Activated T-helper 17 cell treated with anti-CD3 and anti-CD28 coated beads, Interleukin-2, amount 50 U/mL, for 72 hours (primary cell): ENCODE measurements at places on chromosomes 4 and X.
A peak's percentile ranks its signal among the peaks of the same experiment; 100 is the strongest.

GRCh38 chrX:136714626-136715599 is 65.8 kb downstream of the ARHGEF6 start:
- ATAC-seq: peak; percentile 54

DNA sequence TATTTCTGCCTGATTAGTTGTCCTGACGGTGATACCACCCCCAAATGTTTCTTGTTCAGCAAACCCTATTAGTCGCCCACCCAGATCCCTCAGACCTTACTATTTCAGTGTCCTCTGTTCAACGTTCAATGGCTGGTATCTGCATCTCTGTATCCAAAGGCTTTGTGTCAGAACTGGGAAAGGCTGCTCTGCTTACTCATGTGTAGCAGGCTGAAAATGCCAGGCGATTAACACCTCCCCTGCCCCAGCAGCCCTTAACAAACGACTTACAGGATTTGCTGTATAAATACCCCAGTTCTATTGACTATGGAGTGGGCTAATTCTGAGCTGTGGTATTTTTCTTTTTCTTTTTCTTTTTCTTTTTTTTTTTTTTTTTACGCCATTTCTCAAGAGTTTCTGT is 415.0 kb downstream of the ZNF674 start:
- no peak for ATAC-seq

DNA sequence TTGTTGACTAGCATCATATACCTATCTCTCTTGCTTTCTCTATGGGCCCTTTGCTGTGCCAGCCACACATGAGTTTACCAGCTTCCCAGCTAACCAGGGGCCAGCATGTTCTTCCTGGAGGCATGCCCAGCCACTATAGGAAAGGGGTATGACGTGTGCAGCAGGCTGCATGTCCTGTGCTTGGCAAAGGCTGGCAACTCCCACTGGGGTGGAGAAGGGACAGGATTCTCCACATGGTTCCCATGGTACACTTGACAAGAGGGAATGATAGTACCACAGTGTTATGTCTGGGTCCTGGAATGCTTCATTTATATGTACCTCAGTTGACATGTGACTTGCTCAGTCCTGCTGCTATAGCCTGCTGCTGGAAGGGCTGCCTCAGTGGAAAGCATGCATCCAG is 78.8 kb downstream of the TMEM164 start:
- ATAC-seq: no peak

GRCh38 chr4:6674500-6675149 is 19.1 kb upstream of the S100P start:
- peak; percentile 68 for ATAC-seq

DNA sequence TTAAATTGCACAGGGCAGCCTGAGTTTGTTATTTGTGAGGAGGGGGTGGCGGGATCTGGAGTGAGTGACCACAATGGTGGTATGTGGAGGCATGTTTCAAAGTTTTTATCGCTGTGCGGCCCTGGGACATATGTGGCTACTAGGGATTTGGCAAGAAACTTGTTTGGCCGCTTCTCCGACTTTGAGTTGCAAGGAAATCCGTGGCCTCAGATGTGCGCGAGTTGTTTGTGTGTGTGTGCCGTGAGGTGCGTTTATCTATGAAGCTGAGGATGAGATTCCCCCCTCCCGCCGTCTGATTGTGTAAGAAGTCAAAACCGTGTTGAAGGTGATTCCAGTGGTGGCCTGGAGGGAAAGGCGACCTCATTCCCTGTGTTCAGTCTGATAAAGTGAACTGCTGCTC is 1.4 kb downstream of the JADE3 start:
- ATAC-seq: no peak

GRCh38 chr4:33696041-33696440 is 2548.3 kb downstream of the ARAP2 start:
- no peak for ATAC-seq

GRCh38 chrX:71269801-71270395 is 13.5 kb upstream of the NONO start:
- no peak for ATAC-seq

DNA sequence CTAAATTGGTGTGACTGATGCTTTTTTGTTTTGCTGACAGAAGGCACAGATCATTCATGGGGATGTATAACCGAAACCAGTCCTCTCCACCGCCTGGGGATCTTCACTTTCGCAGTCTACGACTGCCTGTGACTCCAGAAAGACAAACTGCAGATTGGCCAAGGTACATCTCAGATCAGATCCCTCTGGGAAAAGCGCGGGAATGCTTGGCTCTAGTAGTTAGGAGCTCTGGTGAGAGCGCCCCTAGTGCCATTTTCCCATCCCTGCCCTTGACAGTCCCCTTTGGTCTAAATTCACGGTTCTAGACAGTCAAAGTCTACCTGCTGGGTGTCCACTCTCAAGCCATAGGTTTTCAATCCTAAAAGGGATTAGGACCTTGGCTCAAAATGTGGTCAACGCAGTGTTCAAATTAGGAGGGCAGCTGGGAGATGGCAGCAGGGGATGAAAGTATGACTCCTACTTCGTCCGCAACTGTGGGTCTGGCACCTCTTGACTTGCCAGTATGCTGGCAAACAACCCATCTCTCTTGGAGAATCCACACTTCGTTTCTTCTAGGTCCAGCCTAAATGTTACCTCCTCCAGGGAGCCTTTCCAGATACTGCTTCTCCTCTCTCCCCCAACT is 6.9 kb upstream of the HAND2 start:
- no peak for ATAC-seq

DNA sequence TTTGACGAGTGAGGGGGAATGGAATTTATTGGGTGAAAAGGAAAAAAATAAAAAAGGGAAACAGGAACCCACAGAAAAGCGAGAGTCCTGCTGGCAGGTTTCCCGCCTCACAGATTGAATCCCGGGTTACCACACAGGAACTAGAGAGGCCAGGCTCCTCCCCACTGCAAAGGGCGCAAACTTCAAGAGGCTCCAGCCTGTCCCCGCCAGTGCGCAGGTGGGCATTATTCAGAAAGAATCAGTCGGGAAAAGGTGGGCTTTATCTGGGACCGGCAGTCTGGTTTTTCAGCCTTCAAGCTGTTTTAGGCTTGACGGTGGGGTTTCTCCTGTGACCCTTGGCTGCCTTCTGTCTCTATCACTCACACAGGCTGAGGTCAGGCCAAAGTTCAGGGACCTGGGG is 1496.8 kb downstream of the RPA4 start:
- ATAC-seq: no peak

DNA sequence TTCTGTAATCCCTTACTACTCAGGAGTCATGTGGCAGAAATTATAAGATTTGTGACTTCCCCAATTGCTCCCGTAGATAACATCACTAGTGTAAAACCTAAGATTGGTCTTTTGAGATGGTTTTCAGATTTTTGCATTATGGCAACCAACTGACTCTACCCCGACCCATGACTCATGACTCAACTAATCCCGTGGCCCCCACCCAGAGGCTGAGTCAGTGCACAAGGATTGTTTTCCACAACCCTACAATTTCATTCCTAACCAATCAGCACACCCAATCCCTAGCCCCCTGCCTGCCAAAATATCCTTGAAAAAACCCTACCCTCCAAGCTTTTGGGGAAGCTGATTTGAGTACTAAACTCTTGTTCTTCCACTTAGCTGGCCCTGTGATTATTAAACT is 109.4 kb upstream of the FAM9C start:
- no peak for ATAC-seq

DNA sequence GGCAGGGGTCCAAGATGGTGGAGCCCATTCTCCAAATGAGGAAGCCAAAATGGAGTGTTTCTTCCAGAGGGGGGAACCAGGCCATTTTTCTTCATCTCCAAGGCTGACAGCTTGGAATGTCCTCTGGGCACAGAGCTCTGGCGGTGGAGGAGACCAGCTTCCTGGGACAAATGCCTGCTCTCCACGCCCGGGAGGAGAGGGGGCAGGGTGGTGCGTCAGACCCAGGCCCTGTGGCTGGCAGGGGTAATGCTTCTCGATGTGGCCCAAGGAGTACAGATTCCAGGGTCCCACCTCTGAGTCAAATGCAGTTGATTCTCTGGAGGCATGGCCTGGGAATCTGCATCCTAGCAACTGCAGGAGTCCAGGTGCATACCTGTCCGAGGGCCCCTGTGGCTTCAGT is 44.6 kb upstream of the ADRA2C start:
- no peak for ATAC-seq

DNA sequence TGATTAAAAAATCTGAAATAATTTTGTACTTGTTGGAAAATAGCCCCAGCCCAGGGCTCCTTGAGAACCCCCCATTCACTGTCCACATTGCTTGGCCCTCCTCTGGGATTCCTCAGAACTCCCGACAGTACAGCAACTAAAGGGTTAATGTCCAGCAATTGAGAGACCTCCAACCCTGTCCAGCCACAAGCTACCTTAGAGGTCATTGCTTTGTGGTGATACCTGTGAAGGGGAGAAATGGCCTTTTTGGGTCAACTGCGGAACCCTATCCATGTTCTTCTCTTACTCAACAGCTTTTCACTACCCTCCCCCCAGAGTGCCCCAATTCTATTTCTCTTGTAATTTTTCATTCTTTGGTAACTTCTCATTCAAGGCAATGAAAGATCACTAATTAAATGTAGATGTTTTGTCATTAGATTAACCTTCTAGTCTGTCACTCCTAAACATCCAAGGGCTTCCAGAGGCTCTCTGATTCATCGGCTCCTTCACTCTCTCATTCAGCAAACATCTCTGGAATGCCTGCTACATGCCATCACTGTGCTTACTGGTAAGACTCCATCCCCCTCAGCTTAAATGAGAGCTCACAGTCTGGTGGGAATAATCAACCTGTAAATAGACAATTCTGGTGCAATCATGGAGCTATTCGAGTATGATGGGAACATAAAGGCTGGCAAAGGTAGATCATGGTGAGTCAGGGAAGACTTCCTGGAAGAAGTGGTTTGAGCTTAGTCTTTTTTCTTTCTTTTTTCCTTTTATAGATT is 241.4 kb upstream of the PGRMC2 start:
- ATAC-seq: no peak
